ENCODE measurements at places on chromosomes 2 and 18.

GRCh38 chr2:161273038-161273760 lies 35.0 kb upstream of the PSMD14 start:
- DNase-seq, result no peak

GRCh38 chr18:2884706-2885285 lies 38.0 kb downstream of the EMILIN2 start:
- DNase-seq, result no peak

DNA sequence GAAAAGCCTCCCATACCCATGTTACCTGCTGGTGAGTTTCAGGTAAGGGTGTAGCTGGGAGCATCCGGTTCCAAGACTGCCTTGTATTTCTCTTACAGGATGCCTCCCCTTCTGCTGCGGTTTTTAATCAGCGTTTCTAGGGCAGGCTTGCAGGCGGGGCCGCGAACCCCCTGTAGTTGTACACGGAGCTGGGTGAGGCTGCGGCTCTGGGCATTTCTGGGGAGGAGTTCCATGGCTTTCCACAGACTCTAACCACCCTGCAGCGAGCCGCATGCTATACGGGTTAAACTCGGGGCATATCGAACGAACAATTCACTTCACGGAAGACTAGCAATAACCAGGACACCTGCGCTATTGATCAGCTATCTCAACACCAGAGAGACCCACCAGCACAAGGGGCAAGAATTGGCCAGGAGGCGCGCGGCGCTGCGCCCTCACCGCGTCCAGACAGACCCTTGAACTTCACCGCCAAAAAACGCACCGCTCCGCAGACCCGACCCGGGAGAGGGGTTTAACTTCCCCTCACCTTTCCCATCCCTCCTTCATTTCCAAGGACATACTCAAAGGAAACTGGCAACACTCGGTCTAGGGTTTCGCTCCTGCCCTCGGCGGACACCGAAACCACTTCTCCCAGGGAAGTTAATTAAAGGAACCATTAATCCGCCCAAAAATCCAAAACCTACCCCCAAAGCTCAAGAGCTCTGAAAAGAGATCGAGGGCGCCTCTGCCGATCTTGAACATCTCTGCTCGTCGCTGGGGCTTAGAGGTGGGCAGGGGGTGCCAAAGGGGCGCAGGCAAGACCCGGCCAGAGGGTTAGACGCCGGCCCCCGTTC lies 909 bp downstream of the TGFA start:
- no peak for DNase-seq

- no peak for DNase-seq
These were observed 5.1 kb downstream of the RAMP1 start for GRCh38 chr2:237864444-237864931.

GRCh38 chr18:56541340-56541739 lies 97.1 kb downstream of the TXNL1 start:
- no peak for DNase-seq

GRCh38 chr2:23452372-23452771 lies 67.4 kb downstream of the KLHL29 start:
- DNase-seq, result no peak

- no peak for DNase-seq
These were observed 80.8 kb upstream of the LCLAT1 start for GRCh38 chr2:30366199-30366691.

DNA sequence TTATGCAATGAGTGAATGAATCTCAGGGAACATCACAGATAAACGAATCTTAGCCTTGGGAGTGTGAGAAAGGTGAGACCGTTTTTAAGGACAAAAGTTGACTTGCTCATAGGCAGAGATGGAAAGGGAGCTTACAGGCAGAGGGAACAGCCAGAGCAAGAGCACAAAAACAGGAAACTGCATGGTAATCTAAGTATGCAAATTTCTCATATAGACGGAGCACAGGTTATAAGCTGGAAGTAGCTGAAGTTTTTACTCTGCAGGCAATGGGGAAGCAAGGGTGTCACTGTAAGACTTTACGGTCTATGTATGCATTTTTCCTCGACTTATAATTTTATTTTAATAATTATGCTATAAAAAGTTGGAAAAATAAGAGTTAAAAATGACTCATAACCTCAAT lies 44.8 kb upstream of the STRN start:
- DNase-seq, result no peak

GRCh38 chr2:20136149-20136548 lies 84.7 kb upstream of the LAPTM4A start:
- no peak for DNase-seq

DNA sequence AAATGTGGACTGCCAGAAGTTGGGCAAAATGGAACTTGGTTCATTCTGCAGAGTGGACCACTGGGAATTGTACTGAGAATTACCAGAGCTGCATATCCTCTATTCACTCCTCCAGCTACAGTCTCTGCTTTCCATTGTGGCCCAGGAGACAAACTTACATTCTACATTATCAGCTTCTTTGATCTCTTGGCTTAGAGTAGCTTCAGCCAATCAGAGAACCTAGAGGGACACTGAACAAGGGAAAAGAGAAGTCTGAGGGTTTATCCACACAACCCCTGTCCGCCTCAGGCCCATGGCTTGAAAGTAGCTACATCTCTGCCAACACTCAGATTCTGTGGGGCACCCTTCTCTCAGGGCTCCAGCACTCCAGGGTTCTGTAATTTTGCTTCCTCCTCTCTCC lies 251.1 kb downstream of the TRIB2 start:
- no peak for DNase-seq

- no peak for DNase-seq
These were observed 201.2 kb upstream of the PIK3C3 start for GRCh38 chr18:41753826-41754225.

DNA sequence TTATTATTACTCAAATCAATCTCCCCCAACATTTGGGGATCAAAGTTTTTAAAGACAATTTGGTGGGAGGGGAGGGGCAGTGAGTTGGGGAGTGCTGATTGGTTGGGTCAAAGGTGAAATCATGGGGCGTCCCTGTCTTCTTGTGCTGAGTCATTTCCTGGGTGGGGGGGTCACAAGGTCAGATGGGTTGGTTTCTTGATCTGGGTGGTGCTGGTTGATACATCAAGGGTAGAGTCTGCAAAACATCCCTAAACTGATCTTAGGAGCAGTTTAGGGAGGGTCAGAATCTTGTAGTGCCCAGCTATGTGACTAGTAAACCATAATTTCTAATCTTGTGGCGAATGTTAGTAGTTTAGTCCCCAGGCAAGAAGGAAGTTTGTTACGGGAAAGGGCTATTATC lies 67.4 kb downstream of the MOGAT1 start:
- DNase-seq, result no peak

- no peak for DNase-seq
These were observed 369.4 kb upstream of the CYRIA start for GRCh38 chr2:17035010-17035409.

GRCh38 chr2:24821433-24821891 lies 28.2 kb downstream of the CENPO start:
- no peak for DNase-seq

GRCh38 chr18:54883816-54884604 lies 55.7 kb downstream of the RAB27B start:
- no peak for DNase-seq

Measured in nucleus accumbens (tissue), 56 donors.